Kidney capillary endothelial cell (primary cell): ENCODE measurements at places on chromosomes 4 and X.

DNA sequence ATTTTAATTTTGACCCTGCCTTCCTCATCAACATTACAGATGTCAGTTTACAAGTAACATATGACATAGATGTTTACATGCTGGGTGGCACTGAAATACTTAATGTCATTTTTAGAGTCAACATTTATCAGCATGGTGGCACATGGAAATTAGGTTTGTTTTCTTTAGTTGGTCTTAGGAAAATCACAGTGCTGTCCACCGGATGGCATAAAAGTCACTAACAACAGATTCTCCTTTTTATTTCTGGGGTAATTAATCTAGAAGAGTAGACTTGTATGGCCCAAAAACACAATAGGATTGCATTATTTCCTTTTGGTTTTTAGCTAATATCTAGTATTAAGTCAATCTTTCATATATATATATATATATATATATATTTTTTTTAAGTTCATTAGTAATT is 88.6 kb upstream of the HHIP start:
- no peak for DNase-seq

DNA sequence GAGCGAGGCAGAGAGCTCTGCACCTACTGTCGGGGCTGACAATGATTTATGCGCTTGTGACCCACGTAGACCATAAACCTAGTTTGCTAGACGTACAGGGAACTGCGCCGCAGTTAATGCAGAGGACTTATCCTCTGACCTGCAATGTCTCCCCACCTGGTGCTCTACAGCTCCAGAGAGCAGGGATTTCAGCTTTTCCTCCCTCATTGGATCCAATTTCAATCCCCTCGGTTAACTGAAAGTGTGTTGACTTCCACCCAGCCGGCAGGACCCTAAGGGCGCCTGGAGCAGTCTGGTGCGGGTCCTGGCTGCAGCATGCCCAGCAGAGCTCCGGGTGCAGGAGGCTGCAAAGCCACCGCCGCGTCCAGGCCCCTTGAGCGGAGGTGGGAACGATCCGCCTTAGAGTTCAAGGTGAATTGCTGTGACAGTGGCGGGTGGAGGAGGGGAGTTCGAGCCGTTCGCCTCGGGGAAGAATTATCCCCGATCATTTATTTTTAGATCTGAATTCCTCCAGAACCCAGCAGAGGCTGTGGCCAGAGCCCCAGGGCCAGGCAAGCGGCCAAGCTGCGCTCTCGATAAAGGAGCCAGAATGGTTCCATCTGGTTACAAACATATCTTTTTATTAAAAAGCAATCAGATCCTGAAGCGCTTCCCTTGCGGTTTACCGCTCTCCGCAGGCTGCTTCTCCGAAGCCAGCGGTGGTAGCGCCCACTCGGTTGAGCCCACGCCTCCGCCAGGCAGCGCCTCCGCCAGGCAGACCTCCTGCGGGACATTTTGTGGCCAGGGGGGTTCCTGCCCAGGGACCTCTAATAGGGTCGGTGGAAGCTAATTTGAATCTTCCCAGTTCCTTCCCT is 66.0 kb downstream of the FBXO8 start:
- DNase-seq, result no peak

DNA sequence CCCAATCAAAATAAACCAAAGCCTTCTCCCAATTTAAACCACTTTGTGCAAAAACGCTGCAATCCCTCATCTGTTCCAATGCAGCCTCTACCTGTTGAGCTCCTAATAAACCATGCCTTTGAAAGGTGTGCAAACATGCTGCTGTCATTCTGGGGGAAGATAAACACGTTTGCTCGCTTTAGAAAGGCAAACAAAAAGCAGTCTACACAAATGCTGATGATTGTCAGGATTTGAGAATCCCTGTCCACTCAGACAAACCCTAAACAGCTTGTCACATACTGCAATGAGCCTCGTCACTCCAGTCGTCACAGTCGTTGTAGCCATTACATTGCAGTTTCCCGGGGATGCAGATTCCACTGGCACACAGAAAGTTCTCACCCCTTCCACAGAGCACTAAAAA is 145.2 kb downstream of the CORIN start:
- no peak for DNase-seq

- DNase-seq, result no peak
These were observed 12.2 kb downstream of the SRD5A3 start for GRCh38 chr4:55358246-55358645.

- peak; percentile 1 for DNase-seq
These were observed 423.1 kb downstream of the KCTD8 start for GRCh38 chr4:44025376-44026020.

DNA sequence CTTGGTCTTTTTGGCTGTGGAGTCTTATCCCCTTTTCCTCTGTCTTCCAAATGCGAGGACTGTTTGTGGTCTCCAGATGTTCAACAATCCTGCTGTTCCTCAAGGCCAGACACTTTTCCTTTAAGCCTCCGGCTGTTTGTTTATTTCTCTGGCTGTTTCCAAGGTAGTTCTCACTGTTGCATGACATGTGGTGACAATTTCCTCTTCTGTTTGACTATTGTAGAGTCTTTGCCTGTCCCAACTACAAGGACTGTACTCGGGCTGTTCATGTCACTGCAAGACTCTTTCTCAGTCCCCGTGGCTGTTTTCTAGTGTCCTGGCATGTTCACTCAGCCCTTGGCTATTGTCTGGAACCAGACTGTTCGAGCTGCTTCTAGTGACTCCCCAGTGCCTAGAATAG is 50.6 kb downstream of the ZNF157 start:
- DNase-seq, result no peak

GRCh38 chrX:43238461-43238945 is 417.6 kb upstream of the MAOA start:
- no peak for DNase-seq

- DNase-seq, result no peak
These were observed 62.1 kb upstream of the ANTXR2 start for GRCh38 chr4:80134936-80135701.

DNA sequence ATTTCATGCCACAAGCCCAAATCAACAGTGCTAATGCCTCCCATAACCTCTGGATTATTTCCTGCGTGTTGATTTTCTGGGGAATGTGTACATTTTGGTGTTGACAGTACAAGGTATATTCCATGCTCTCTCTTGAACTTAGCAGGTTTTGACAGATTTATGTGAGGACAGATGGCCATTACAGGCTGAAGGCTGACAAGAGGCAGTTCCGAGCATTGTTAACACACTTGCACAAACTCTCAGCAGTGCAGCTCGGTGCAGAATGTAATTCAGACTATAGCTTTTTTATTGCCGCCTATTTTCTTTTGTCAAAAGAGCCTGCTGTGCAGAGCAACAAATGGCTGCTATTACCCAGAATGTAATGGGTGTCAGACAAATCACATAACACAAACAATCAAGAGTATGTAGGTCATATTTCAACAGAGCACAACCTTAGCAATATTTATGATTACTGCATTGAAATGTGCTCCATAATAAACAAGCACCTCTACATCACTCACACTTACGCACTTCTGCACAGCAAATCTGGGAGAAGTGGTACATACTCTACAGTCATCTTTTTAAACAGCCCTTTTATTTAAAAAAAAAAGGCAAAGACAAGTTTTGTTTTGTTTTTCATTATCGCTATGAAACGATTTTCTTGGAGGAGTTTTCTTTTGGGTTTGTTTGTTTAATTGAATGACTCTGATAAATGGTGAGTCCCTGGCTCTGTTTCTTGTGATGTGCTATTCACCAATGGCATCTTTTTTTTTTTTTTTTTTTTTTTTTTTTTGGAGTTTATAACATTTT is 71.6 kb downstream of the PPARGC1A start:
- DNase-seq, result no peak

- no peak for DNase-seq
These were observed 77.8 kb downstream of the SHROOM2 start for GRCh38 chrX:9864011-9864410.

- no peak for DNase-seq
These were observed 52.9 kb downstream of the MAP7D2 start for GRCh38 chrX:20063716-20064351.

DNA sequence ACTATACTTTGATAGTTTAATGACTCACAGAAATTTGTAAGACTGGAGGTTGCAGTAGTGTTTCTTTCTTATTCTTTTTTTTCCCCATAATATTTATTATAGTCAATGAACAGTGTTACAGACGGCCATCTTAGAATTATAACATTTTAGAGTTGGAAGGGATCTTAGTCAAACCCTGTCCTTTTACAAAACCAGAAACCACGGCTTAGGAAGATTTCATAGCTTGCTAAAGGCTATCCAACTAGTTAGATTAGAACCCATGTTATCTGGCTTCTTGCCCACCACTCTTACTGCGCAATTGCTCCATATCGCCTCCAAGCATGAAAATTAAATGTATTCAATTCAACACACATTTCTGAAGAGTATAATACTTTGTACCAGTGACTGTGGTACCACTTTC is 1.1 kb downstream of the XIAP start:
- DNase-seq, result no peak
